ENCODE measurements at places on chromosomes 5 and 9.

DNA sequence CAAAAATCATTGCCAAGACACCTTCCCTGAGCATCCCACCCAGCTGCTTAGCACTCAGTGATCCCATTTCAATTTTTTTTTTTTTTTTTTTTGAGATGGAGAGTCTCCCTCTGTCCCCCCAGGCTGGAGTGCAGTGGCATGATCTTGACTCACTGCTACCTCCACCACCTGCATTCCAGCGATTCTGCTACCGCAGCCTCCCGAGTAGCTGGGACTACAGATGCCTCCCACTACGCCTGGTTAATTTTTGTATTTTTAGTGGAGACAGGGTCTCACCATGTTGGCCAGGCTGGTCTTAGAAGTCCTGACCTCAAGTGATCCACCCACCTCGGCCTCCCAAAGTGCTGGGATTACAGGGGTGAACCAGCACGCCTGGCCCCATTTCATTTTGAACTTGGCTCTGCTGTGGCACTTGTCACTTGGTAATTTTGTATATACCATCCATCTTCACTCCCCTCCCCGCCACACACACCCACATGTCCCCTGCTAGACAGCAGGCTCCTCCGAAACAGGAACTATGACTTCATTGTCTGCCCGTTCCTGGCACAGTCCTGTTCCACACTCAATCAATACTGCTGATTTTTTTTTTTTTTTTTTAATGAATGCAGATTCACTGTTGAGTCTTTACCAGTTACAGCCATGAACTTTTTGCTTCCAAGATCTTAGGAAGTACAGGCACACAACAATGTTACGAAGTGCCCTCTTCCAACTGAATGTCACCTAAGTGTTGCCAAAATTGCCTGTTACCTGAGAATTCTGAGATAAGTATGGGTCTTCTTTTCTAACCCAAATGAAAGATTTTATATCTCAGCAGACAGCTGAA is 17.3 kb upstream of the ZBTB34 start:
- no peak for DNase-seq

DNA sequence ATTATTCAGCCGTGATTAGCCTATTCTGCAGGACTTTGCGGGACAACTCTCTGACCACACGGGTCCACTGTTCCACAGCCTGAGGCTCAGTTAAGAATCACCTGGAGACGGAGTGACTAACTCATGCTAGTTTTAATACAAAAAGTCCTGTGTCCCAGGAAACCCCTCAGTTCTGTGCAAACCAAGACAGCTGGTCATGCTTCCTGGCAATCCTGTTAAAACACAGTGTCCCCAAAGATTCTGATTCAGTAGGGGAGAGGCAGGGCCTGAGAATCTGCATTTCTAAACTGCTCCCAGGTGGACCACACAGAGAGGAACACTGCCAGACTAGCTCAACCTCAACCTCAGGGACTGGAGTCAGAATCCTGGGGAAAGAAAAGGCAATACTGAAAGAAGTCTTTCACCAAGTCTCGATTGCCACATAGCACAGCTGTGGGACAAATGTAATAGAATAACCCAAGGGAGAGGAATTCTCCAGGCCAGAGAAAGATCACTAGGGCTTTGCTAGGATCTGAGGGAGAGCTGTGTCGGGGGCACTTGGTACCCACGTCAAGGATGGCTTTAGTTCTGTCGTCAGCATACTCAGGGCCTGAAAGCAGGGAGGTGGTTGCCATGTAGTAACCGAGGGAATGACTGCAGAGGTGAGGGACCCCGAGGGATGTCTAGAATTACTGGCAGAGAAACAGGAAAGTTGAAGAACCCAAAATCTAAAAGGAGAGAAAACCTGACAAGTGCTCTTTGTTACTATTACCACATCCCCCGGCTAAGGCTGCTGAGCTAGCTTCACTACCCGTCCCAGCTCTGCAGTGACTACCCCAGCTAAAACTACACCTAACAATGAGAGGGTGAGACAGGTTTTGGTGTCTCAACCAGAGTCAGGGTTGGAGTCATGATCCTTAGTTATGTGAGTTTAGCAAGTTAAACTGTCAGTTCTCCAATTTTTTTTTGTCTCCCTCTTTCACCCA is 8.6 kb downstream of the SUSD1 start:
- no peak for DNase-seq

DNA sequence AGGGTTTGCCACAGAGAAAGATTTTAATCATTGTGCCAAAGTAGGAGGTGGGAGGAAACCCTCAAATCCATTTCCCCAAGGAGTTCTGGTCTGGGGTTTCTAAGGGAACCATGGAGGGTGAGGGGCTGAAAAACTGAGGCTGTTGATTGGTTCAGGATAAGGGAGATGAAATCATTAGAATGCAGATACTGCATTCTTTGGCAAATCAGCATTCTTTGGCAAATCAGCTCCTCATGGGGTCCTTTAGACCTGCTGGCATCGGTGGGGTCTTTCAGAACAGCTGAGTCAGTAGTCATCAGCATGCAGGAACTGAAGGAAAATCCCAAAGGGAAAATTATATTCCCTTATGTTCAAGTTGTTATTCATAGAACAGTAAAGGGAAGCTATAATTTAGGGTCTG is 585.5 kb downstream of the ISL1 start:
- no peak for DNase-seq

- DNase-seq = no peak
These were observed 62.3 kb downstream of the ACER2 start for GRCh38 chr9:19470981-19471650.

- no peak for DNase-seq
These were observed 186.5 kb upstream of the WWC1 start for GRCh38 chr5:168104811-168105481.

Data from DMS79 (cell line).